Ureter (tissue), 1 donor: ENCODE measurements at places on chromosomes 5 and 9. TPM values are rescaled to one million over a fixed set of nuclear protein-coding genes. Genes with fewer than 3 reads are reported as not detected.

The PCDHGA2 gene
- 2.6 TPM for total RNA-seq

The SLC44A1 gene
- 67.5 TPM for total RNA-seq

The PTPRD gene
- total RNA-seq: 20.9 TPM

The FGF1 gene
- not detected for total RNA-seq

The ZFP37 gene
- 4.3 TPM for total RNA-seq

The GRK6 gene
- total RNA-seq: 30.8 TPM

The SLC36A2 gene
- not detected for total RNA-seq

DNA sequence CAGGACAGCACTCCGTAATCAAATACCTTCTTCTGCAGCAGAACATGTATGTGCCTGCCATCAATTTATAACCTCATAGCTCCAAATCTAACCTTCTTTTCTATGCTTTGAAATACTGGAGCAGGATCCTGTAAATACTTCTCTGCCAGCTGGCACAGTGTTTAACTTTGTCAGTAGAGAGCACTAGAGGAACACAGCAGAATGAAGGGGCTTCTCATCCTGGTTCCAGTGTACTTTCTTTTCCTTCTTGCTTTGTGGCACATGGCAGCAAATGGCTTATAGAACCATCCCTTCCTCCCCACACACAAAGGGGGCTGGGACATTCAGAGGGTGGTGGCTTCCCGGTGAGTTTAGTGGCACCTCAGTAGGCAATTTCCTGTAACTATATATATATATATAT is 3.8 kb upstream of the FBXW11 start:
- no peak for DNase-seq

DNA sequence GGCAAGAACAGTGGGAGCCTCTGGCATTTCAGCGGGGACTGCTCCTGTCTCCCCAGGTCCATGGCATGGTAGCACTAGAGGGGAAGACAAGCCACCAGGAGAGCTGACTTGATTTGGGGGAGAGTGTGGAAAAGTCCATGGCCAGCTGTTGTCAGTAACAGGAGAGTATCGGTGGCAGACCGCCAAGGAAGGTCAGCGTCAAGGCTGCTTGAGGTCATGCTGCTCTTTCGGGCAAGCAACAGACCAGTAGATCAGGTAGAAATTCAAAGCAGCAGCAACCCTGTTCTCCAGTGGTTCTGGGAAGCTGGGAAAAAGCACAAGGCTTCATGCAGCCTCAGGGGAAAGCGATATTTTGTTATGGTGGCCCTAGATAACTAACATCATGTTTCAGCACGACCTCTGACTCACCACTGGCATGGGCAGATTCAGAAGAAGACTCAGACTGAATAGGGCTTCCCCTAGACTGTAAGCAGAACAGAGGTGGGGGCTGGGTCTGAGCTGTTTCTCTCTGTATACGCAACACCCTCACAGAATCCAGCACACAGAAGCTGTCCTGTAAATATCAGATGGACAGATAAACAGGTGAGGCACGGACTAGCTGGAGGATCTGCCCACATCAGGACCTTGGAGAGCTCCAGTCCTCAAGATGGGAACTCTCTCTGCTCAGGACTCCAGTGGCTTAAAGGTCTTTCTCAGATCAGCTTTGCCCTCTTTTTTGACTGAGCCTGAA is 35.2 kb upstream of the PLEKHG4B start:
- DNase-seq: no peak

DNA sequence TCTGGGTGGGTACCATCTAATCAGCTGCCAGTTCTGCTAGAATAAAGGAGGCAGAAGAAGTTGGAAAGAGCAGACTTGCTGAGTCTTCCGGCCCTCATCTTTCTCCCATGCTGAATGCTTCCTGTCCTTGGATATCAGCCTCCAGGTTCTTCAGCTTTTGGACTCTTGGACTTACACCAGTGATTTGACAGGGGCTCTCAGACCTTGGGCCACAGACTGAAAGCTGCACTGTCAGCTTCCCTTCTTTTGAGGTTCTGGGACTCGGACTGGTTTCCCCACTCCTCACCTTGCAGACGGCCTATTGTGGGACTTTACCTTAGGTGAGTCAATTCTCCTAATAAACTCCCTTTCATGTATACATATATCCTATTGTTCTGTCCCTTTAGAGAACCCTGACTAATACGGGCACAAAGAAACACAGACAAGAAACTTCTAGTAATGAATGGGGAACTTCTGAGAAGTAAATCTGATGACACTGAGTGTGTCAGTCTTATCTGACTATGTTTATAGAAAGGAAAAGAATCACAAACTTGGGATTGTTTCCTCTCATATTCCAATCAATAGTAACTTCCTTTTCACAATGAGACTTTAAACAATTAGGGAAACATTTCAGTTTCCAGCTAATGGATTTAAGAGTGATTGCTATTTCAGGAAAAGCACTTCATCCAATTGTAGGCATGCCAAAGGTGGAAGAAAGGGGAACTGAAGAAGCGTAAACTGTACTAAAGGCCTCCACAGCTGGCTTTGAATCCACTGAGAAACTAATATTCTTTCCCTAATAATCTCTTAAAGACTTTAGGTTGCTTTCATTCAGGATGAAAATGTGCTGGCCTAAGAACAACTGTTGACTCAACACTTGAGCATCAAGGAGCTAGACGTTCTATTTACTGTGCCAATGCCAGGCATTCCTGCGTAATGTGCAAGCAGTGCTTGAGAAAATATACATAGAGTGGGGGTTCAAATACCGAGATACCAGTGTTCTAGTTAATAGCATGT is 127.9 kb upstream of the PTGER4 start:
- DNase-seq: no peak

DNA sequence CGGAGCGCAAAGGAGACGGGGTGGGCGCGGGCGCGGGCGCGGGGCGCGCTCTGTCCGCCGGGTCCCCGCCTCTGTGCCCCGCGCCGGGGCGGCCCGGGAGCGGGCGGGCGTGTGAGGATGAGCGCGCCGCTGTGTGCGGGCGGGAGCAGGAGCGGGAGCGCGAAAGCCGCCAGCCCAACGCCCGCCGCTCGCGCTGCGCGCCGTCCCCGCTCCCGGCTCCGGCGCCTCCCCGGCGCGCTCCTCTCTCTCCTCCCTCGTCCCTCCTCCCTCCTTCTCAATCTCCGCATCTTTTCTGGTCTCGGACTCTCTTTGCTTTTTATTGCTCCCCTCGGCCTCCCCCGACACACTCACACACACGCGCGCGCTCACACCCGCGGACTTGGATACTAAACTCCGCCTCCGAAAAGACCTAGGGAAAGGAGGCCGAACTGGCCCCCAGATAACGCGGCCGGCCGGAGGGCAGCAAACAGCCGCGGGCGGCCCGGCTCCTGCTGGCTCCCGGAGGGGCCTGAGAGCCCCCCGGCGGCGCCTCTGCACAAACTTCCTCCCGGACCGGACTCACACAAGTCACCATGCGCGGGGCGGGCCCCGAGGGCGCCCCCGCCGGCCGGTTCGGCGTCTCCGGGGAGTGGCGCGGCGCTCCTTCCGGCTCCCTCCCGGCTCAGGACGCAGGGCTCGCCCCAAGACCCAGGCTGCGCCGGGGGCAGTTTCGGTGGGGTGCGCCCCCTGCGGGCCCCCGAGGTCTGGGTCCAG is at the start of gene FIBCD1:
FIBCD1 (minus strand) TSS at position 596 of the 753 bp plus-strand sequence. CDS start 640 bp downstream, outside the sequence.
- DNase-seq: no peak

DNA sequence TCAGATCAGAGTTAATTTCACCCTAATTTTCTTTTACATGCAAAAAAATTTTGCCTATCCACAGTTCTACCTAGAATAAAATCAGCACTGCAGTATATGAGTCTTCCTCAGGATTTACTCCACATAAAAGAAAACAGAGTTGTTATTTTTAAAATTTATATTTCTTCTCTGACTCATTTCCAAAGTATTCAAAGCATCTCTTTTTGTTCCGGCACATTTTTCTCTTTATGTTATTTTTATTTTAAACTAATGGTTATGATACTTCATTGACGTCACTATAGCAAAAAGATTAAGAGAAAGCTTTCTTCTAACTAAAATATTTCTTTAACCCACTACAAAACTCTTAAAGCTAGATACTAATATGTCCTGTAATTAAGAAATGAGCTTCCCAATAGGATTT is 590.4 kb downstream of the PRELID2 start:
- DNase-seq: no peak

DNA sequence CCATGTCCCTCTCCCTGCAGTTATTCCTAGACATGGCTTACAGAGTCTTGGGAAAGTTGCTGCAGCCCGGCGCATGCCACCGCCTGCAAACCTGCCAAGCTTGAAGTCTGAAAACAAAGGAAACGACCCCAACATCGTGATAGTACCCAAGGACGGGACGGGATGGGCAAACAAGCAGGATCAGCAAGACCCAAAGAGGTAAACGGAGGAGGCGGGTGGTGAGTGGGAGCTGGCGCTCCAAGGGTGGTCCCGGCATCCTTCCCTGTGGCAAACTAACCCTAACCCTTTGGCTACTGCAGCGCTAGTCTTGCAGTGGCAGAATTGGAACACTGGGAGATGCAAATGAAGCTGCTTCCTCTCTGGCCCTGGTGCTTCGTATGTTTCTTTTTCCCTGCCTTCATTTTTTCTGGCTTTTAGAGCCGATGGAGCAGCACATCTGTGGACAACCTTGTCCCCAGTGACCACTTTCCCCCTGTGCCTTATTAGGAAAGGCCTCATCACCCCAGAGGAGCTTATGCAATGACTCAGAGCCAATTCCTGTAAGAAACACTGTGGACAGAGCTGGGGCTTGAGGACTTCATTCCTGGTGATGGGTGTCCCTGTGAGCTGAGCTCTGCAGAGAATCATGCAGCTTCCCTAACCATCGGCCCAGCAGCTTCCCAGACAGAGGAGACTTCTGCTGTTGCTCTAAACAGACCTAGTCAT is 38.9 kb downstream of the PRRC2B start:
- no peak for DNase-seq

DNA sequence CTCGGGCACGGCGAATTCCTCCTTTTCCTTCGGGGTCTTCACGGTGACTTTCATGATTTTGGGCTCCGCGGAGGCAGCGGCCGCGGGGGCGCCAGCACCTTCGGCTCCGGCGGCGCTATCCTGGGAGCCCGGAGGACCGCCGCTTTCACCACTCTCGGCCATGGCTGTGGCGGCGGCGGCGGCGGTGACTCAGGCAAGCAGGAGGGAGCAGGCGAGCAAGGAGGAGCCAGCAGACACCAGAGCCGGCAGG is 315 bp downstream of the UBQLN1 start:
- DNase-seq: no peak

DNA sequence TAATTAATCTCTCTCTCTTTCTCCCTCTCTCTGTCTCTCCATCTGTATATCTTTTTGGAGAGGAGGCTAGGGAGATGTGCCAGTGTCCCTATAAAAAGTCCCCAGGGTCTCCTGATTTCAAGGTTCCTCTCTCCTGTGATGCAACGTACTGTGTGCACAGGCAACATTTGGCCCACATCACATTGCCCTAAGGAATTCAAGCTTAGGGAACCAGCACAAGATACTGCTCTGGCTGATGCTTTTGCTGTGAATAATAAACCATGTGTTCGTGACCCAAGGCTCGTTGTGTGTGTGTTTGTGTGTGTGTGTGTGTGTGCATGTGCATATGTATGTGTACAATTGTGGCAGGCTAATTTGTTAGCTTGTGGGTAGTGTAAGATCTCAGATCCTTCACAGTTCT is 9.7 kb downstream of the SPATA9 start:
- no peak for DNase-seq

GRCh38 chr5:179733772-179734126 is 1.1 kb downstream of the MAML1 start:
- no peak for DNase-seq

- no peak for DNase-seq
Observed at GRCh38 chr5:106720367-106720766, 950.4 kb downstream of the EFNA5 start.

GRCh38 chr5:78323241-78323640 is 28.7 kb upstream of the AP3B1 start:
- no peak for DNase-seq

GRCh38 chr5:96081276-96081858 is 119.7 kb upstream of the ELL2 start:
- DNase-seq: no peak
